ENCODE measurements at places on chromosomes 5 and 9.

- no peak for DNase-seq
Measured at GRCh38 chr5:88826646-88827585, 56.1 kb downstream of the MEF2C start.

- no peak for DNase-seq
Measured at GRCh38 chr9:33147416-33148169, 19.5 kb downstream of the B4GALT1 start.

GRCh38 chr5:76958991-76959767, 6.3 kb downstream of the CRHBP start:
- DNase-seq = no peak

DNA sequence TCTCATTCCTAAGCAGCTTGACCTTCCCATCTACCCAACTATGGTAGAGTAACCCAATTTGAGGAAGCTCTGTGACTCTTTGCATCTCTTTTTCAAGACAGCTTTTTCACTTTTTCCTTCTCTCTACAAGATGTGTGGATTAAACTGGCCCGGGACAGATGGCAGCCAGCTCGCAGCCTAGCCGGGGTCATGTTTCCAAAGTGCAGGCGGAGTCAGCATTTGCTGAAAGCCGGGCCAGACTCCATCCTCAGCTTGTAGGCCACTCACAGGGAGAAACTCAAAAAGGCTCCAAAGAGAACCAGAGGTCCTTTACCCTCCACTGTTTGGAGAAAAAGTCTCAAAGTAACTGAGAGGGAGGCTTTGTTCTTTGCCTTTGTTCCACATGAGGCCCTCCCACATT, 286.8 kb upstream of the PANK3 start:
- no peak for DNase-seq

GRCh38 chr5:147377682-147378081, 132.2 kb downstream of the DPYSL3 start:
- no peak for DNase-seq

DNA sequence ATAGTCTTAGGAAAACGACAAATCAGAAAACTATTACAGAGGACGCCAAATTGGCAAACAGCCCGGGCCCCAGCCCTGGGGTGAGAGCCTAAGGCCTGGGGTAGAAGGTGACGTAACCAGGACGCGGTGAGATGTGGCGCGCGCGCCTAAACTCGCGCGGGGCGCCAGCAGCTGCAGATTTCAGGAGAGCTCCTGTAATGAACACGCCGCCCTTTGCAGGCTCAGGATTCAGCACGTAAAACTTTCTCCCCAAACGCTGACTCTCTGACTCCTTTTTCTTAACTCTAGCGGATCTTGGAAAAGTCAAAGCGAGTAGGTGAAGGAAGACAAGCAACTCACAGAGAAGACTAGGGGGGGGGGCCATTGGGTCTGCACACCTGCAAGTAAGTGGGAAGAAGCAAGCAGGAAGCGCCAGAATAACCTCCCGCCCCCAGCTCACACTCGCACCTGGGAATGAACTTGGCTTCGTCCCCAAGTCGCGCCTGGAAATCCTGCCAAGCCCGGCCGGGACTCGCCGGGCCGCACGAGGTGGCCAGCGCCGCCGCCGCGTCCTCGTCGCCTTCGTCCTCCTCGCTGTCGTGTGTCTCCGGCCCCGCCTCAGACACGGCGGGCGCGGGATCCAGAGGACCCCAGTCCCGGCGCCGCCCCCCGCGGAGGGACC, 822 bp downstream of the RASEF start:
- no peak for DNase-seq

Measured in T-helper 2 cell (primary cell).